ENCODE measurements at places on chromosomes 1 and 21.

- DNase-seq: no peak
Measured at GRCh38 chr21:39047046-39047445, 136.2 kb downstream of the PSMG1 start.

GRCh38 chr1:222464841-222465210 is 83.1 kb downstream of the HHIPL2 start:
- peak; percentile 56 for DNase-seq

DNA sequence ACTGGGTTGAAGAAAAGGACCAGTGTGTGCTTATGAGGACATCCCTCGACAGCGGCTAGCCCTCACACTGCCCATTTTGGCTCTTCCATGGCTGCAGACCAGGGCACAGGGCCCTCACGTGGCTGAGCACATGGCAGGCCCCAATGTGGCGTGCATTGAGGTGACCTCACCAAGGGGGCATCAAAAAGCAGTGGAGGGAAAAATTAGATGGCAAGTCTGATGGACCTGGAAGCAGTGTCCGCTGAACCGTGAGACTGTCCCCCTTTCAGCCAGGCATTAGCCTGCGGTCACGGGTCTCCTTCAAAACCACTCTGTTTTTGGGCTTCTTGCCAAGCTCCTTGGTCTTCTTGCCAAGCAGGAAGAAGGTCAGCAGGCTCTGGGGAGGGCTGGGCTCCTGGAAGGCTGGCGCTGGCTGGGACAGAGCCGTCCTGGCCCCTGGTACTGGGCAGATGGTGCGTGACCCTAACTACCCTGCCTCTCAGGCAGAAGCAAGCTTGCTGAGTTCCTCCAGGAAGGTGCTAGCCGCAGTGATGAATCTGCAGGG is 30.8 kb downstream of the TRIM67 start:
- no peak for DNase-seq

DNA sequence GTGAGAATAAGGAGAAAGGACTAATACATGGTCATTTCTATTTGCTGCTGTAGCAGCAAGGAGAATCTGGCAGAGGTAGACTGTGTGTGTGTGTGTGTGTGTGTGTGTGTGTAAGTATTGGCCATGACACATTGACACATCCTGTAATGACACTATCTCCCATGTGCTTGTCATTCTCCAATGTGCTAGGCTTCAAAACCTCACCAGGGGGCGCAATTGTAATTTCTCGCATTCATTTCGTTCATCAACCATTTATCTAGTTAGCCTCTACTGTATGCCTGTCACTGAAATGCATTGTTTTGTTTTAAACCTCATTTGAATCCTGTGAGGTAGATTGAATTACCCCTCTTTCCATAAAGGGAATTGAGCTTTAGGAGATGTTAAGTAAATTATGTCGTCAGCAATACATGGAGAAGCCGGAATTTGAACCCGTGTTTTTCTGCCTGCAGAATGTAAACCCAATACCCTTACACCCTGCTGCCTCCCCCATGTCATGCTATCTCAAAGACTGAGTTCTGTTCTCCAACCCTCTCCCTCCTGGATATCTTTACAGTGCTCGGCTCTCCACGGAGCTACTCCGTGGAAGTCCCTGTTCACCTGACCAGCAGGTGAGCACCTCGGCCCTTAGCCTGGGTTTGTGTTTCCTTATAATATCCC is 100.8 kb downstream of the UCK2 start:
- DNase-seq: peak; percentile 24
